DMS79 (cell line): ENCODE measurements at places on chromosomes 7 and 10.

- no peak for DNase-seq
Observed at GRCh38 chr7:113915956-113916355, 2.9 kb downstream of the PPP1R3A start.

GRCh38 chr10:17227367-17228090 is 512 bp upstream of the VIM start:
- DNase-seq: no peak

GRCh38 chr7:69429911-69430383 is 168.3 kb upstream of the AUTS2 start:
- DNase-seq: peak; percentile 29

DNA sequence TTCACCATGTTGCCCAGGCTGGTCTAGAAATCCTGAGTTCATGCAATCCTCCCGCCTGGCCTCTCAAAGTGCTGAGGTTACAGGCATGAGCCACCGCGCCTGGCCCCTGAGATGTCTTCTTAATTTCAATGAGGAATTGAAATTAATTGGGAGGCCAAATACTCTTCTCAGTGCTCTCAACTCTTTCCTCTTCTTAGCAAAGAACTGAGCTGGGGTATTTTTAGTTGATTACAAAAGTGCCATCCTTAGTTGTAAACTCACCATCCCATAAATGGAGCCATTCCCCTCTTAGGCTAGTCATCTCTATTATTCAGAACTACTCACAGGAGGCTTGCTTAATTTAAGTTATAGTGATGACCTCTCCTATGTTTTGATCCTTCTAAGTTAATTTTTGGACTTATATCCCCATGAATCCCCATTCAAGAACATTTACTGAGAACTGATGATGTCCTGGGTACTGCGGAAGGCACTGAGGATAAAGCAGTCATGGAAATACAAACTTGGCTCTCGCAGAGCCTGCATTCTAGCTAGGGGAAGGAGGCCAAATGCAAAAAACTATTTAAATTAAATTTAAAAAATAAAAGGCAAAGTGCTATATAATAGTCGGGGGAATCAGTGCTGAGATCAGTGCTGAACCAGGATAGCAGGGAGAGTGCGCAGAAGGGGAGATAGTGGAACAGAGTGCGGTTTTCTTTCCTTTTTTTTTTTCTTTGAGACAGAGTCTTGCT is 145.3 kb downstream of the SFMBT2 start:
- no peak for DNase-seq

GRCh38 chr10:77782328-77783061 is 144.1 kb downstream of the DLG5 start:
- DNase-seq: no peak

DNA sequence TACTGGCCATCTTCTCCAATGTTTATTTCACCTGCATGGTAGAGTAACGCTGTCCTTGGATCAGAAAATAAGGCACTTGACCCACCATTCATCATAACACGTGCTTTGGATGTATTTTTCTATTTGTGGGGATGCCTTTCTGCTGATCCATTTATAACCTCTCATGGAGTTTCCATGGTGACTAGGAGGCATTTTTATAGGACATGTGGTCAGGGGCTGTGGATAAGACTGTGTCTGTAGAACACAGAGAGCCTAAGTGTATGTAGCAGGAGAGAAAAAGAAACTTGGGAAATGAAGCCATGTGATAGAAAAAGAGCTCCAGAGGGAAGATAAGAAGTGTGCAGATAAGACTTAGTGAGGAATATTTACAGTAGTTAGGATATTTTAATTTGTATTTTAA is 184.2 kb downstream of the POU6F2 start:
- DNase-seq: no peak

DNA sequence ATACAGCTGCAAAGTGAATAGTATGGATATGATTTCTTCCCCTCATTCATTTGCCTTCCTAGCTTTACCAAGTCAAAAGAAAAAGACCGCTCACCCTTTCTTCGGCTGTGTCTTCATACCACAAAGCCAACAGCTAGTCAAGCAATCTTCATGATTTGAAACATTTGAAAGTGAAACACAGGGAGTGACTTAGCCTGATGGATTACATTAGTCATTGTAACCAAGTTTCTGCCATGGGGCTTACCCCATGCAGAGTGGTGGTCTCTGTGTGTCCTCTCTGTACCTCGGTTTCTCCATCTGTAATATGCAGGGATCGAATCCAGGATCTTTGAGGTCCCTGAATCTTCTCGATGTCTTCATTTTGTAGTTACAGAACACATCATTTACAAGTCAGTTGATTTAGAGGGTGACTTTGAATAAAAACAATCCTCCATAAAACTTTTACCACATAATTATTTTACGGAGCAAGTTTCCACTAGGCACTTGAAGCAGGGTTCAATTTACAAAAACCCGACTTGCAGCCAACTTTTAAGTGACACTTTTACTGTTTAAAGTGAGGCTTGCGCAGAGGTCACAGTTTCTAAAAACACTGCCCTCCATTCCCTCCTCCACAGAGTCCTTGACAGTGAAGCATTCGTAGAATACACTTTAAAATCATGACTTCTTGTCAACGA is 2.2 kb upstream of the LGI1 start:
- DNase-seq: no peak

DNA sequence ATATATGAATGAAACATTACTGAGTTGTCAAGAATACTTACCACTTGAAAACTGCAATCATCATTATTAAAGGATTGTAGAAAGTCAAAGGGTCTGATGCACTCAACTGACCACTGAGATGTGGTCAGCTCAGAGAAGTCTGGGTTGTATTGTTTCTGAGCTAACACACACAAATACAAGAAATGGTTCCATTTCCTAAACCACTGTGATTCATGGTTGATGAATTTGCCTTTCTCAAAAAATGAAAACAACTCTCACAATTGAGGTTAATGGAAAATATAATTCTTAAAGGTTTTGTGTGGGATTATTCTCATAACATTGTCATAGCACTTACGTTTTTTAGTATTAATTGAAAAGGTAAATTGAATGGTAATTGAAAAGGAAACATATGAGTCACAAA is 45.6 kb upstream of the TAS2R16 start:
- no peak for DNase-seq

GRCh38 chr10:125160856-125161706 is 718 bp upstream of the CTBP2 start:
- DNase-seq: no peak

- no peak for DNase-seq
Observed at GRCh38 chr7:64887756-64888508, 15.1 kb upstream of the ZNF273 start.

DNA sequence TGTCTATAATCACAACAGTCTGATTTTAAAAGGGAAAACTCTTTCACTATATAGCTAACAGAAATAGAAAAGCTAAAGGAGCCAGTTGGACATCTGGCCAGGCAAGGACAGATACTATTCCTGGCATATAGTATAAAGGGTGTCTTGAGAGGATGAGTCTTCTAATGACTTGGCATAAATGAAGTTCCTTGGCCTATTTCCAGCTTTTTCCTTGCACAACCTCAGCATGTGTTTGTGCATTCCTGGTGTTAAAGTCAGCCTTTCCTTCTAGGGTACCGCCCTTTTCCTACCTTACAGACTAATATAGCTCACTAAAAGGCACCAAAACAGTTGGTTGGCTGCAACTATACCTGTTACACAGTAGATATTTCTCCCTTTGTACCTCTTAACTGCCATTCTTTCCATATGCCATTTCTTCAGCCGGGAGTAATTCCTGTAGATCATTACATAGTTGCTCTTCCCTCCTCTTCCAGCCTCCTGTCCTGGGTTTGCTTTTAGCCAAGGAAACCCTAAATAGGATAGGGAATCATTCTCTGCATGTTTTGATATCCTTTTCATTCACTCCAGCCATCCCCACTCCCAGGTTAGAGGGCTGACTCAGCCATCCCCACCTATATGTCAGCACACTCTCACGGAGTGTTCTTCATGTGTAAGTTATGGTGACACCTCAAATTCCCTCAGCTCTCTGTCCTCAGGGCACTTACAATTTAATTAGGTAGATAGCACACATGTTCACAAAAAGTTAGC is 102.1 kb upstream of the MDFIC start:
- no peak for DNase-seq

- no peak for DNase-seq
Observed at GRCh38 chr10:128972036-128972405, 495.0 kb upstream of the MGMT start.

- DNase-seq: no peak
Observed at GRCh38 chr10:114553436-114553835, 104.6 kb downstream of the ABLIM1 start.

- no peak for DNase-seq
Observed at GRCh38 chr10:3136763-3137611, 35.6 kb downstream of the PITRM1 start.

GRCh38 chr10:6347391-6347951 is 144.7 kb downstream of the PFKFB3 start:
- DNase-seq: no peak

DNA sequence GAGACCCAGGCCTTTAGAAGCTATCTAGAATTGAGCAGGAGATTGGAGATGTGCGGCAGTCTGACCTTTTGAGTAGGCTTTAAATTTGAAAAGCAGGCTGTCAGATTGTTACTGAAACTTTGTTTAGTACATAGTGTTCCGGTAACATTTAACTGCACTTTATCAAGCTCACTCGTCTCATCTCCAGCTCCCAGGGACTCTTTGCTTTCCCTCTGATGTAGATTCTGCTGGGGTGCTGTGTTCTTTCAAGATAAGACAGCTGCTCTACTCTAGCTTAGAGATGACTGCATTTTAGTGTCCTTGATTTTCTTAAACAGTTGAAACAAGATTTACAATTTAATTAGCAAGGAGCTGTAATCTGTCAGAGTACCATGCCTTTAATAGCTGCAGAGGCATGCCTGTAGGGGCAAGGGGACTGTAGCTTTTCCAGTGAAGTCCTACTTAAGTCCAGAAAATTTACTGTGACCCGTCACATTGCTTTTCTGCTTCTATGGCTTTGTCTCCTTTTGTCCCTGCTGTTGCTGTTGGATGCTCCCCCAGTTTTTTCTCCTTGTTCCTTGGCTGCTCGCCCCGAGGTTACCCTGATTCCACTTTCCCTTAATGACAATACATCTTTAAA is 56.4 kb upstream of the MTPN start:
- no peak for DNase-seq

DNA sequence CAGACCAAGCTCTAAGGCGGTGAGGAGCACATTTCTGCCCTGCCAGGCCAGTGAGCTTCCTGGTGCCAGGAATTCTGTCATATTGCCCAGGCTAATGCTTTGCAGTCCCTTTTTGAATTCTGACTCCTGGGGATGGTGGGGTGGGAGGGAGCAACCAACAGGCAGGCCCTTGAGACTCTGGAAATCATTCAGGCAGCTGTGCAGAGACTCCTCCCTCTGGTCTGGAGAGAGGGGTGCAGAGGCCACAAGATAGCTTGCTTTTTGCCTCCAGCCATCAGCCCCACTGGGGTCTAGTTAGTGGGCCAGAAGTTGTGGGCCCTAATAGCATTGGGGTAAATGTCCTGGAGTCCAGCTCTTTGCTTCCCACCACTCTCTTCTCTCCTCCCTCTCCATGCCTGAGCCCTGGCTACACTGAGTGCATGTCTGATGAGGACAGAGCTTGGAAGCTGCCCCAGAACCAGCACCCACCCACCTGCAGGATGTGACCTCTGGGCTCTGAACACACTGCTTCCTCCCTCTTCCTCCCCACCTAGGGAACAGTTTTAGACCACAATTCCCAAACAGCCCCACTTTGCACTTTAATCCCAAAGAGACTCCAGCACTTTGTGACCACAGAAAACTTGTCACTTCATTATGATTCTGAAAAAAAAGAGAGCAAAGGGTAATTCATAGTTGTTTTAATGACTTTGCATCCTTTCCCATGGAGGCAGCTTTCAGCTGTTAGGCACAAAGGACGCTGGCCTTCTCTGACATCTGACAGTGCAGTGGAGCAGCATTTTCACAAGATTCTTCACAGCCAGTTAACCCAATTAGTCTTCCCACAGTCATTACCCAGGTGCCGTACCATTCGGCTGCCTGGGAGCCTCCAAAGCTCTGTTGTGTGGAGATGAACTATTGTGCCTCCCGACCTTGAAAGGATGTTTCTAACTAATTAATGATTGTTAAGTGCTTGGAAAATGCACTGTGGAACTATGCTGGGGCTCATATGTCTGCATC is 262.5 kb downstream of the TRIL start:
- DNase-seq: no peak

GRCh38 chr7:117724898-117725297 is 148.3 kb downstream of the CTTNBP2 start:
- DNase-seq: no peak

DNA sequence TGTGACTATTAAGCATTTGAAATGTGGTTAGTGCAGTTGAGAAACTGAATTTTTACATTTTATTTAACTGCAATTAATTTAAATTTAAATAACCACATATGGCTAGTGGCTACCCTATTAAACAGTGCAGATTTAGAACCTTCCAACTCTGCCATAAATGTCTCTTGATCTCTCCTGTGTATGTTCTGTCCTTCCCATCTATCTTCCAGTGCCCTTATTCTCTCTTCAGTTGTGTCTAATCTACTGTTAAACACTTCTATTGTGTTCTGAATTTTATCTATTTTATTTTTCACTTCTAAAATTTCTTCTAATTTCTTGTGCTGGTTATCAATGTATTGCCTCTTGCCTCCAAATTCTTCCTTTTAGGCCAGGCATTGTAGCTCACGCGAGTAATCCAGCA is 105.0 kb downstream of the CUL2 start:
- no peak for DNase-seq

DNA sequence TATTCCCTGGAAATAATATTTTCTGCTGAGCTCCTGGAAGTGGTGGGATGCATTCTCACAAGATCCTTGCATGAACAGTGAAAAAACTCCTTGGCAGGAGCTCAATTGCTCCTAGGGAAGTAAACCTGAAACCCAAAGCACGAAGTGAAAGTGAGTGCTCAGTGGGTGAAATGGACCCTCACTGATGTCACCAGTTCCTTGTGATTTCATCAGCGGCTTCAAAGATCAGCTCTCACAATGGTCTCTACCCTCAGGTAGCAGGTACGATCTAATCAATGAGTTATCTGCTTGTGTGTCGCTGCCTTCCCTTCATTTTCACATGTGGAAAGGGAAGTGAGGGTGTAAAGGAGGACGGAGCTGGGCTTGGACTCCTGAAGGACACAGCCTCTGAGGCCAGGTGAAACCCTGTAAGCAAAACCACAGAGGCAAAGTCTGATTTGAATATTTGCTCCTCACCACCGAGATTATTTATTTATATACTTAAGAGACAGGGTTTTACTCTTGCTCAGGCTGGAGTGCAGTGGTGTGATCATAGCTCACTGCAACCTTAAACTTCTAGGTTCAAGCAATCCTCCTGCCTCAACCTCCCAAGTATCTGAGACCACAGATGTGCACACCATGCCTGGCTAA is 255.4 kb upstream of the LYZL1 start:
- DNase-seq: no peak
